NCI-H2081 treated with DMSO at 0.1 percent for 48 hours (cell line): ENCODE measurements at places on chromosomes 1 and 21.

DNA sequence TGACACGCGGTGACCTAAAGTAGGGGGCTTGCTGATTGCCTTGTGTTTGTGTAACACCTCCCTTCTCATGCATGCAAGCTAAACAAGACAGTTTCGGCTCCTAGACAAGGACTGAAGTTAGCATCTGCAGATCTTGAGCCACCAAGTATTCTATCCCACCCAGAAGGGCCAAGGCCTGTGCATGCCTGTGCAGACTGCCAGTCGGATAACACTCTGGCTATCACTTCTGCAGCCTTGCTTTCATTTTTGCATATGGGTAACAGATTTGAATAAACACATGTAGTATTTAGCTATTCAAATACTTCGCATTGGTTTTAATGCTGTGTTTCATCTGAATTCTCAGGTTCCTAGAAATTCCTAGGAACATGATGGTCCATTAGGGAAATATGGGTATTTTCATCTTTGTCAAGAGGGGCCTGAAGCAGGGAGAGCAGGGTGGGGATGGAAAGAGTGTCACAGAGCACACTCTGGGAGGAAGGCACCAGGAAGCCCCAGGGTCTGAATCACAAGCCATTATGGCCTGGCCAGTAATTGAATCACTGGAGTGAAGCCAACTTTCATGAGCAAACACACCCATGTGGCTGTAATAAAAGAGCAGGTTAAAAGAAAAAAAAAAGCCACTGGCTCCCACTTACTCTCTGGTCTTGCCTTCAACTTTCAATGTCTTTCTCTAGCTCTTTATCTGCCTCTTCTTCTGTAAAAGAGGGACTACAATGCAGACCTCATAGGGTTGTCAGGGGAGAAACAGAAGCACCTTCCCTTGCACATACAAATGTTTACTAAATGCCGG lies 28.3 kb downstream of the GADD45A start:
- peak; percentile 90 for DNase-seq

GRCh38 chr1:232600424-232601258 lies 29.3 kb downstream of the SIPA1L2 start:
- no peak for DNase-seq

GRCh38 chr1:69711190-69711930 lies 143.6 kb downstream of the LRRC7 start:
- no peak for DNase-seq

- no peak for DNase-seq
Observed at GRCh38 chr1:107949467-107950253, 15.3 kb downstream of the VAV3 start.

GRCh38 chr1:55046871-55047270 lies 7.5 kb downstream of the PCSK9 start:
- DNase-seq = no peak

DNA sequence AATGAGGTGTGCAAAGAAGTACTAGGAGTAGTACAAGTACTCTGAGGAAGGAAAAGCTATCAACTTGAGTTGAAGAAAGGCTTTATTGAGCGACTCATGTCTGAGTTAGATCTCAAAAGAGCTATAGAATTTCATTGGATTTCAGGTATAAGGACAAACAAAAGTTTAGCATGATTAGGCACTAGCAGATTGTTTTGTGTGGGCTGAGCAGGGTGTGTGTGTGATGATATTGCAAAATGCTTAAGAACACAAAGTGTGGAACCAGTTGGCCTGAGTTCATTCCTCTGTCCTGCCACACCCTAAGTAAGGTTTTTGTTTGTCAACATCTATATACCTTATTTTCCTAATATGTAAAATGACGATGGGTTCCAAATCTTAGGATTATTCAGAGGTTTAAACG lies 158.9 kb downstream of the KCNK2 start:
- no peak for DNase-seq

DNA sequence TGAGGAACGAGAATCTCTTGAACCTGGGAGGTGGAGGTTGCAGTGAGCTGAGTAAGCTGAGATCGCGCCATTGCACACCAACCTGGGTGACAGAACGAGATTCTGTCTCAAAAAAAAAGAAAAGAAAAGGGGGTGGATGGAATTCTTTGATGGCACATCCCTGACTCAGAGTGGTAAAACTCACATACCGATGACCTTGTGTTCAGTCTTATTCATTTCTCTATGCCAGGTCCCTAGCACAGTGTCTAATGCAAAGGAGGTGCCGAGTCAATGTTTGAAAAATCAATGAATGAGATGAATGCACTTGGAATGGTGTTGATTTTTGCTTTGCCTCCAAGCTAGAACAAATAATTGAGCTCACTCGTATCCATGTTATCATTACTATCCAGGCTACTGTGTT lies 18.5 kb upstream of the FAM20B start:
- DNase-seq = no peak

- DNase-seq = no peak
Observed at GRCh38 chr1:31227891-31228568, 11.7 kb downstream of the NKAIN1 start.

DNA sequence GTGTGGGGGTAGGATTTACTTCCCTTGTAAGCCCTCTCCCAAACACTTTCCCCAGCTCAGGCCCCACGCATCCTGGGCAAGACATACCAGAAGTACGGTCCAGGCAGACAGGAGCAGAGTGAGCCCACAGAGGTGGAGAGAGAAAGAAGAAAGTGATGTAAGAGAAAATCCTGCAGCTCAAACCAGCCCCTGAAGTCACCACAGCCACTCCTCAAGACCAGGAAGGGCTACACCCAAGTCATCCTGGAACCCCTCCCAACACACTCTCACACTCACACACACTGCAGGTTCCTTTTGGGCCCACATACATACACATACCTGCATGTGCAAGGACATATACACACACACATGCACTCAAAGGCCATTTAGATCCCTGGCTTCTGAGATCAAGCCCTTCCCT lies 106.8 kb downstream of the SYT2 start:
- no peak for DNase-seq

DNA sequence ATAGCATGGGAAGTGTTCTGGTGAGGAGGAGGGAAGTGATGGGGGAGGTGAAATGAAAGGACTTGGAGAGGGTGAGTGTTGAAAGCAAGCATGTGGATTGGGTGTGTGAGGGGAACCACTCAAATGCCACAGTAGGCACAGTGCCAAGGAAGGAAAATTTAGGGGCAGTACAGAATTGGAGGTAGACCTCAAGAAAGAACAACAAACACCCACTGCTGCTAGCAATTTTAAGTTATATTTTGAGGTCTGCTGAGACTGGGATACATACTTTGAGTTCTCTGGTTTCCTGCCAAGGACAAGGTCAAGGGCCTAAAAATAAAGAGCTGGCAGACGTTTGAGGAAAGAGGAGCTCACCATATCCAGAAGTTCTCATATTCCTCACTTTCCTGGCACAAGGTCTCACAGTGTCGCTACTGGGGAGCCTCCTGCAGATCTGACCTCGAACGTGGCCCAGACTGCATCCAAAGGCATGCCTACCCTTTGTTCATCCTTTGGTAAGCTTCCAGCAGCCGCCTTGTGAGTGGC lies 104.0 kb downstream of the BRINP2 start:
- no peak for DNase-seq

- DNase-seq = no peak
Observed at GRCh38 chr1:184866991-184867788, 107.1 kb downstream of the NIBAN1 start.

- DNase-seq = no peak
Observed at GRCh38 chr1:180360333-180361075, 130.4 kb downstream of the LHX4 start.

DNA sequence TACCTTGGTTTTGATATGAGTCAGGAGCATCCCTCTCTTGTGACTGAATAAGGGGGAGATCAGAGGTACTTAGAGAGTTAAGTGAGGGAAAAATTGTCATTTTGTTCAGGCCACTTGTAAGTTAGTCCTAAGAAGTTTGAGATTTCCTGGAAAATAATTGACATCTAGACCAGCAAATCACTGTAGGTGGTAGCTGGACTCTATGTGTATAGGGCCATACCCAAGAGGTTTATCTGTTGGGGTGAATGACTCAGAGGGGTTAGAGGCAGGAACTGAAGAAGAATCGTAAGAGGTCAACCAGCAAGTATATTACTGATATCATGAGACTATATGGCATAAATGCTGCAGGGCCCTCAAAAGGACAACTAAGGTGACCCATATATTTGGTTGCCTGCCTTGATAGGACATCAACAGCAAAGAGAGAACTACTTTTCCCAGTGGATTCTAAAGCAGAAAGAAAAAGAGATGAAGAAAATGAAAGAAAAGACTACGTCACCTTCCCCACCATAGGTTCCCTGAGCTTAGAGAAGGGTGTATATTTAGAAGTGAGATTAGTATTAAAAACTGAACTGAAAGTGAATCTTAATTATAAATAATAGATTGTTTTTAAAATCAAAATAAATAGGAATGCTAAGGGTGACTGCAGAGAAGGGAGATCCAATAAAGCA lies 8.0 kb upstream of the RNPC3 start:
- DNase-seq = no peak

DNA sequence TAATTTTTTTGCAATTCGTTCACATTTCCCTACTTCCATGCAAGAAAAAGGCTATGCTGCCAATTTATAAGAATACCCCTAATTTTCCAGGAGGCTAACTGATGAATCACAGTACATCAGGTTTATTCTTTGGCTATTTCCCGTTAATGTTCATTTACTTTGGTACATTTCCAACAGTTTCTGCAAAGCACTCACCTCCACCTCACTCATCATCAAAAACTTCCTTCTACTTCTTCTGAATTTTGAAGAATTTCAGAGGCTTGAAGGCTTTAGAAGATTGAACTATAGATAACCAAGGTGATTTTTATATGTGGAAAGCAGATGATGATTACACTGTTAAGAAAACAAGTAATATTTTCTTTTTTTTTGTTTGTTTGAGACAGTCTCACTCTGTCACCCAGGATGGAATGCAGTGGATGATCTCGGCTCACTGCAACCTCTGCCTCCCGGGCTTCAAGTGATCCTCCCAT lies 60.5 kb upstream of the HP1BP3 start:
- no peak for DNase-seq

- DNase-seq = no peak
Observed at GRCh38 chr1:149993181-149993580, 17.3 kb downstream of the OTUD7B start.

GRCh38 chr1:158153746-158154444 lies 26.8 kb upstream of the CD1D start:
- no peak for DNase-seq

- no peak for DNase-seq
Observed at GRCh38 chr1:35860696-35861095, 22.3 kb upstream of the AGO1 start.

DNA sequence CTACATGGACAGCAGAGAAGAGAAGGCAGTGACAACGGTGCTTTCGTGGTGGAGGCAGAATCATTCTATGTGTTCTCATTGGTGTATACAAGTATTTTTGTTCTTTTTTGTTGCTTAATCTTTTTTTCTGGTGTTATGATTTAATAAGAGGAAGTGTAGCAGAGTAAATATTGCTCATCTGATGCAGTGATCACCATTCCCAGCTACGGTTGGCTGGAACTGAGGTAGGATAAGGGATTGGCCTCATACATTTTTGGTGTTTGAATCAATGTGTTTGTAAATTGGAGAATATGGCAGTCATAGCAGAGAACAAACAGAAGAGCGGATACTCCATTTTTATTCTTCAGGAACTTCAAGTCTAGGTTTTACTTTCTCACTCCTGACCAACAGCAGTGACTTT lies 76.6 kb downstream of the UBE2U start:
- DNase-seq = no peak

DNA sequence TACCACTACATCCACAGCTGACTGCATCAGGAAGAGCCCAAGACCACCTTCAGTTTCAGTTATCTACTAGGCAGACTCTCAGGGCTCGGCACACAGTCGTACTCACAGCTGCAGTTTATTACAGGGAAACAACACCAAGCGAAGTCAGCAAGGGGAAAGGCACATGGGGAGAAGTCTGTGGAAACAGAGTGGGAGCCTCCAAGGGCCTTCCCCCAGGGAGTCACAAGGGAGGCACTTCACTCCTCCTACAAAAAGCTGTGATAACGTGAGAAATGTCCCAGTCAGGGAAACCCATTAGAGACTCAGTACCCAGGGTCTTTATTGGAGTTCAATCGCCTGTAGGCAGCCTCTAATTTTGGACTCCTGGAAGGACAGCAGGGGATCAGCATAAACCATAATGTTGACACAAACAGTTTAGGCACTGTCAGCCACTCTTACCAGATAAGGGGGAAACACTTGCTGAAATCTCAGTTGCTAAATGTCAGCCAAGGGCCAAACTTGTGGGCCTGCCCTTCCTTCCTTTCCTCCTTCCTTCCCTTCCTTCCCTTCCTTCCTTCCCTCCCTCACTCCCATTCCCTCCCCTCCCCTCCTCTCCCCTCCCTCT lies 444.0 kb downstream of the SMYD3 start:
- DNase-seq = no peak

- no peak for DNase-seq
Observed at GRCh38 chr1:51858892-51859291, 19.6 kb downstream of the NRDC start.

- DNase-seq = no peak
Observed at GRCh38 chr21:34187935-34188334, 114.6 kb downstream of the MRPS6 start.

- no peak for DNase-seq
Observed at GRCh38 chr1:162970021-162970420, 99.1 kb upstream of the RGS4 start.

DNA sequence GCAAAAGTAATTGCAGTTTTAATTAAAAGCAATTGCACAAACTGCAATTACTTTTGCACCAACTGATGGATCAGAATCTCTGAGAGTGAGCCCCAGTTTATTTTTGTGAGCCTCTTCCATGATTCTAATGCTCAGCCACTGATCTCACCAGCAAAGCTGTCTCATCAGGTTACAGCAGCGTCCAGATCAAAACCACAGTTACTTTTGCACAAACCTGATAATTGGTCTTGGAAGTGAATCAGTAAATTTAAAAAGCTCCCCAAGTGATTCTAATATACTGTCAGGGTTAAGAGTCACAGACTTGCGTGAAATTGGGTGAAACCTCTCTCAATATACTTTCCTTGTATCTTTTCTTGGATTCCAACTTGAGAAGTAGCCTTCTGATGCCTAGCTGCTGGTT lies 13.5 kb upstream of the CR2 start:
- DNase-seq = no peak

DNA sequence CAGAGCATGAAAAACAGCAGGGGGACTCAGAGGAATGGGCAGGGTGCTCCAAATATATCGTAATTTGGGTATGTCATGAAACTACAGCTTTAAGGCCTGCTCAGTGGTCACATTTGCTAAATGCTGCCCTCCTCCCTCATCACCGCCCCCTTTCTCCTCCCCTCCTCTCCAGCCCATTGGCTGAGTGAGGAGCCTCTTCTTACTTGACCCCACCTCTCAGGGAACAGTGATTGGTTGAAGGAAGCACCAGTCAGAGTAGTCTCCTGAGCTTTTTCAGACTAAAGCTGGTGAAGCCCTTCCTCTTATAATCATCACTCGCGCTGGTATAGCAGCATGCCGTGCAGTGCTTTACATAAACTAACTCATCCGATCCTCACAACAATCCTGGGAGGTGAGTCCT lies 10.0 kb upstream of the TTC39A start:
- DNase-seq = no peak

- DNase-seq = no peak
Observed at GRCh38 chr1:30373471-30374399, 349.6 kb downstream of the MATN1 start.

GRCh38 chr1:16111771-16112595 lies 38.5 kb upstream of the FAM131C start:
- DNase-seq = no peak
